Caco-2 (cell line): ENCODE measurements at places on chromosomes 1 and 21. TPM values are rescaled to one million over a fixed set of nuclear protein-coding genes. Genes with fewer than 3 reads are reported as not detected.

- H3K4me3 ChIP-seq: no peak overlapping the region
- H3K27me3 ChIP-seq: no peaks in the 10 kb centered on the region
- H3K4me1 ChIP-seq: no peaks in the 10 kb centered on the region
- no peak overlapping the region for H3K27ac ChIP-seq
- DNase-seq: no peak
- no peaks in the 10 kb centered on the region for H3K36me3 ChIP-seq
Observed at GRCh38 chr21:35578347-35578782, 482.0 kb downstream of the SETD4 start.

GRCh38 chr1:54325703-54326461 is 80.3 kb downstream of the SSBP3 start:
- H3K27ac ChIP-seq: peak overlapping the region; percentile 56
- no peaks in the 10 kb centered on the region; the same call in 1 of the 2 replicates for H3K36me3 ChIP-seq
- no peaks in the 10 kb centered on the region for H3K27me3 ChIP-seq
- H3K4me3 ChIP-seq: no peak overlapping the region
- no peak for DNase-seq

Gene CSF3R
- total RNA-seq: 1.3 and 1.4 TPM in 2 replicates

DNA sequence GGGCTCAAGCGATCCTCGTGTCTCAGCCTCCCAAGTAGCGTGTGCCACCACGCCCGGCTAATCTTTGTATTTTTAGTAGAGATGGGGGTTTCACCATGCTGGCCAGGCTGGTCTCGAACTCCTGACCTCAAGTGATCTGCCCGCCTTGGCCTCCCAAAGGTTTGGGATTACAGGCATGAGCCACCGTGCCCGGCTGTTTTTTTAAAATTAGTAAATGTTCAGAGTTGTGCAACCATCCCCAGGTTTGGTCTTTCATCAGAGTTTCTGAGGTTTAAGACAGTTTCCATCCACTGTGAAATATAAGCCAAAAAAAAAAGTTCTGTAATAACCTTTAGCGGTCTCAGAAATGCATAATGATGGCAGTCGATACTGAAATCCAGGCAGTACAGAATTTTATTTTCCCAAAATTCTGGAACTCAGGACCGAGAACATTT is 550 bp upstream of the SYT11 start:
- peak overlapping the region; percentile 48 for H3K4me3 ChIP-seq
- no peak for DNase-seq
- no peaks in the 10 kb centered on the region; the same call in 1 of the 2 replicates for H3K36me3 ChIP-seq
- no peaks in the 10 kb centered on the region for H3K27me3 ChIP-seq
- peak overlapping the region; percentile 40 for H3K27ac ChIP-seq
- peaks cover 6% of the 10 kb centered on the region for H3K4me1 ChIP-seq

Gene CCDC17
- total RNA-seq: 1.9 and 2.4 TPM in 2 replicates

Gene MAP7D1
- 33.7 and 37.7 TPM in 2 replicates for total RNA-seq

DNA sequence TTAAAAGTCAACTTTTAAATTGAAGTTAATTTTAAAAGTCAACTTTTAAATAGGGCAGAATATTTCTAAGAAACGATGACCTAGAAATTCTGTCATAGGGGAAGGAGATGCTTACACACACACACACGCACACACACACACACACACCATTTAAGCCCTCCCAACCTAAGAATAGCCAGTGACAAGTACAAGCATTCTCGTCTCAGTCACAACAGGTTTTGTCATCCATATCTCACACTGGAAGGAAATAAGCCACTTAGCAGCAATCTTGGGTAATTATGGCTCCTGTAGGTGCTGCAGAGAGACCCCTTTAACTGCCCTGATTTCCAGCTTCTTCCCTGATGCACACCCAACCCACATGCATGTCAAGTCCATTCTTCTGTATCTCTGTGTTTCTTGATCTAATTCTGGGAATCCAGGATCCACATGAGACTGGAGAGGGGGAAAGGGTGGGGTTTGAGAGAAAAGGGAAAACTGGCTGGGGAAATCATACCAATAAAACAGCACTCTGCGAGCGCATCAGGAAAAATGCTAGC is 338.1 kb downstream of the PAPPA2 start:
- no peaks in the 10 kb centered on the region for H3K4me1 ChIP-seq
- no peak for DNase-seq
- no peaks in the 10 kb centered on the region for H3K36me3 ChIP-seq
- H3K4me3 ChIP-seq: no peak overlapping the region

GRCh38 chr1:202623075-202623474 is 87.2 kb downstream of the SYT2 start:
- no peaks in the 10 kb centered on the region for H3K27me3 ChIP-seq
- H3K36me3 ChIP-seq: no peaks in the 10 kb centered on the region
- no peak for DNase-seq
- H3K27ac ChIP-seq: no peak overlapping the region
- H3K4me1 ChIP-seq: no peaks in the 10 kb centered on the region

GRCh38 chr21:22925032-22925431 is 1926.8 kb downstream of the NCAM2 start:
- H3K27ac ChIP-seq: no peak overlapping the region
- no peak for DNase-seq
- H3K4me1 ChIP-seq: no peaks in the 10 kb centered on the region

Gene FCRLA
- not detected in 2 replicates for total RNA-seq

GRCh38 chr1:41578712-41579335 is 94.3 kb upstream of the EDN2 start:
- H3K4me1 ChIP-seq: no peaks in the 10 kb centered on the region
- H3K36me3 ChIP-seq: no peaks in the 10 kb centered on the region
